ENCODE measurements at places on chromosomes 4 and X.

DNA sequence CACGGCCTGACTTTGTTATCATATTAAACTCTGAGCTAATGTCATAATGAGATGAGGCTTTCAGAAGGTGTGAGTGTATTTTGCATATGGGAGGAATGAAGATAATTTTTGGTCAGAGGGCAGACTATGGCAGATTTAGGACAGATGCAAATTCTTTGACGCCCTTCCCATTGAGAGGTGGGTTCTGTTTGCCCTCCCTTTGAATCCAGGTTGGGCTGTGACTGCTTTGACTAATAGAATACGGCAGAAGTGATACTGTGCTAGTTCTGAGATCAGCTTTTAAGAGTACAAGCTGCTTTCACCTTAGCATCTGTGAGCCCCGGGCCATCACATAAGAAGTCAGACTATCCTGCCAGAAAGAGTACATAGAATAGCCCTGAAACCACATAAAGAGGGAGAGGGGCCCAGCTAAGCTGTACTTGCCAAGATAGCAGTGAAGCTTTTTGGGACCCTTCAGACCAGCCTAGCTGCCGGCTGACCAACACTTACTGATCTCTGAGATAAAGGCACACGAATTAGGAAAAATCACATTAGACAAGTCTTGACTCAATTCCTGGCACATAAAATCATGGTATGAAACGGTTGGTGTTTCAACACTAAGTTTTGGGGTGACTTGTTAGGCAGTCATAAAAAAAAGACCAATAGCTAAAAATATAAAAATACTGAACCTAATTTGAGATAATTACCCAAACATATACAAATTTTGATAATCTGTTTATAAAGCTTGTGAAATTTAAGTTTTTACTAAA is 166.7 kb upstream of the SH3RF1 start:
- DNase-seq = no peak

DNA sequence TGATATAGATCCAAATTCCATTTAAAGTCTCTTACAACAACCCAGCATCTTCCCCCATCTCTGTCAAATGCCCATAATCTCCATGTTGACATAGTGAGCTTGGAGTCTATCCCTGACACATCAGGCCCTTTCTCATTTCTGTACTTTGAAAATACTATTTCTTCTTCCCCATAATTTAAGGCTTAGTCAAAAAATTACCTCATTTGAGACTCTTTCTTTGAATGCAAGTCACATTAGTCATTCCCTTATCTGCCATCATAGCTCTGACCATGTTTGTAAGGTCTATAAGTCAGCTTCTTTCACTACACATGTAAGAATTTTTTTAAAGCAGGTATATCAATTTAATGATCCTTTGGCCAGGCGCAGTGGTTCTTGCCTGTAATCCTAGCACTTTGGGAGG is 99.9 kb downstream of the DDX60 start:
- DNase-seq = no peak

- no peak for DNase-seq
These were observed 14.5 kb upstream of the DACH2 start for GRCh38 chrX:86133761-86134160.

DNA sequence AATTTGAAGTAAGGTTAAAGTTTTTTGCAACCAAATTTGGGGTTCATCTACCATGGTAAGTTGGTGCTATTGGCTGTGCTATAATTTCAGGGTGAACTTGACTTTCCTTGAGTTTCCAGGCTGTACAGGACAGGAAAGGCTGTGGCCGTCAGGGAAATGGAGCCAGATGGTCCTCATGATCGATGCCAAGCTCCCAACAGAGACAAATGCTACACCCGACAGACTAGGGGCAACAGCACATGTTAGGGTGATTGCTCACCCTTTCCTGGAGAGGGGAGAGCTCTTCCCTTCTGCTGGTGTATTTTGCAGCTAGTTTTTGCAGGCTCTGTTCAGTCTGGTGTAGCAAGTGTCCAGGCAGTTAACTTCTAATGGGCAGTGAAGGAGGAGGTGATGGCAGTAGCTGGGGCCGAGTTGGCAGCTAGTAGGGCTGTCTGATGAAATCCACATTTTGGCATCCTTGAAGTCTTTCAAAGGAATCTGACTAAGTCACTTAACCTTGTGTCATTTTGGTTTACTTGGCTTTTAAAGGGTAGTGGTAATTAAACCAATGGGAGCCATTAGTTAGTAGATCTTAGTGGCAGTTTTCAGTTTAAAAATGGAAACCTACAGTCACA is 47.8 kb downstream of the GAB1 start:
- DNase-seq = no peak

- no peak for DNase-seq
These were observed 502.4 kb downstream of the NLGN4X start for GRCh38 chrX:5726224-5726623.

- no peak for DNase-seq
These were observed 771 bp upstream of the RBPJ start for GRCh38 chr4:26319949-26320537.

DNA sequence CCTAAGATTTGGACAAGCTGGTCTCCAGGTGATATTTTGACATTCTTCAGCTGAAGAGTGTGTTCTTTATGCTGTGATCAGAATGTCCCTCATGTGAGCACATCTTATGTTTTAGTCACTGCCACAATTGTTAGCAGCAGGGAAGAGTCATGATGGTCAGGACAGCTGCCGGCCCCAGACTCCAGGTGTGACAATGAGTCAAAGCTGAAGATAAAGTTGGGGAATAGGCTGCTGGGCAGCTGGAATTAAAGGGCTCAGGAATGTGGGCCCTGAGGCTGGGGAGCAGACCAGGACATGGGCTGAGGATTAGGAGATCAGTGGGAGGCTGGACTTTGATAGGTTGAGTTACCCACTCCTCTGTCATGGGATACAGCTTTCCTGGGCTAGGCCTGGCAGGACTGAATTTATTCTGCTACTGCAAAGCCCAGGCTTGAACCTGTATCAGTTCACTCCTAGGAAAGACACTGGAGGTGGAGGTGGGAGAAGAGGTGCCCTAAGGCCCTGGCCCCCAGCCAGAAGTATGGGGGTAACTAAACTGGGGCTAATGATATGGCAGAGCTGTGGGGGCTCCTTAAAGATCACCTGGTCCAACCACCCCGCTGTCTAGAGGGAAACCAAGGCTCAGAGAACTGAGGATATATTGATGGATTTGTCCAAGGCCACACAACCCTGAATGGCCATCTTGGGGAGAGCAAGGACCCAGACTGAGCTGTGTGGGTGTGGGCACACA is 119.5 kb downstream of the PJA1 start:
- DNase-seq = no peak

GRCh38 chrX:13412208-13412600 is 92.4 kb upstream of the ATXN3L start:
- DNase-seq = no peak

- DNase-seq = no peak
These were observed 896 bp downstream of the KDR start for GRCh38 chr4:55124322-55125076.

DNA sequence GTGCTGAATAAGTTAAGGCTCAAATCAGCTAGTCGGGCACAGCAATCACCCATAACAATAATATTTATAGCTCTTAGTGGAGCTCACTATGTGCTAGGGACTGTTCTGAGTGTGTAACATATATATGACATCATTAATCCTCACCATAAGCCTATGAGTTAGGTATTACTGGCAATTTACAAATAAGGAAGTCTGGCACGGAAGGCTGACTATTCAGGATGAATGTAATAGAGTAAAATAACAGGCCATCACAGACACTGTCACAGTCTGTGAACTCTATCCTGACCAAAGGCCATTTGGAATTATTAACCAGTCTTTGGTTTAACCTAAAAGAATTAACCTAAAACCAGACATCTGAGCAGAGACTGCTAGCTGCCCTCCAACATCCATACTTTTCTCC is 119.3 kb downstream of the C4orf51 start:
- DNase-seq = no peak

GRCh38 chr4:128309585-128309984 is 22.0 kb upstream of the PGRMC2 start:
- no peak for DNase-seq

Measured in vagina (tissue), 2 donors.